ENCODE measurements at places on chromosomes 5 and 9.

GRCh38 chr9:131407717-131408195 lies 13.9 kb downstream of the PRRC2B start:
- no peak for DNase-seq

DNA sequence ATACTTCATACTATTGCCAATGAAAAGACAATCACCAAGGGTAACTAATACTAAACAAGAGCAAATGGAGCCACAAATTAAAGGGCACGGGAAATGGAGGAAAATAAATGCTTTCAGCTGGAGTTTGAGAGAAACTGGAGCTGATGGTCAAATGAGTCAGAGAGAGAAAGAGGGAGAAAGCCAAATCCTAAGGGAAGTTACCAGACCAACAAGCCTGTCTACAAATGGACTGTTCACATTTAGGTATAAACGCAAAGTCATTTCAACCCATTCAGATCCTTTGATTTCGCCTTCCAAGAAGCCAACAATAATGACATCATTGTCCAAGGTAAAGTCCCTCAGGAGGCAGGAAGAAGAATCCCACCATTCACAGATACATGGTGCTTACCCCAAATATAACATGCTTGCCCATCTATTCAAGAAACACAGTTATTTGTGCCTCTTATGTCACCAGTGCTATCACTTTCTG lies 351.8 kb downstream of the RAB3C start:
- no peak for DNase-seq

- no peak for DNase-seq
Observed at GRCh38 chr9:26801772-26802171, 90.8 kb downstream of the CAAP1 start.

DNA sequence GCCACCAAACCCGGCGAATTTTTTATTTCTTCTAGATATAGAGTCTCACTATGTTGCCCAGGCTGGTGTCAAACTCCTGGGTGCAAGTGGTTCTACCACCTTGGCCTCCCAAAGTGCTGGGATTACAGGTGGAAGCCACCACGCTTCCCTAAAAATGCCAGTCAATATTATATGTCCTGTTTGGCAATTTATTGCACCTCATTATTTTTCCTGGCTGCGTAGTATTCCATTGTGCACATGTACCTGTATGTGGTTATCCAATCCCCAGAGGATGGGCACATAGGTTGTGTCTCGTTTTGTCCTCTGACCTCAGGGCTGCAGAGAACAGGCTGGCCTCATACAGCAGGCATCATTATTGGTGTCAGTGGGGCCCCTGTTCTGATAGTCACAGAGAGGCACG lies 181.7 kb downstream of the C9orf50 start:
- no peak for DNase-seq

GRCh38 chr5:124865603-124866354 lies 119.3 kb upstream of the ZNF608 start:
- no peak for DNase-seq

GRCh38 chr5:134541736-134542376 lies 16.4 kb downstream of the JADE2 start:
- DNase-seq = no peak

- DNase-seq = no peak
Observed at GRCh38 chr5:67047160-67047559, 149.4 kb downstream of the CD180 start.

DNA sequence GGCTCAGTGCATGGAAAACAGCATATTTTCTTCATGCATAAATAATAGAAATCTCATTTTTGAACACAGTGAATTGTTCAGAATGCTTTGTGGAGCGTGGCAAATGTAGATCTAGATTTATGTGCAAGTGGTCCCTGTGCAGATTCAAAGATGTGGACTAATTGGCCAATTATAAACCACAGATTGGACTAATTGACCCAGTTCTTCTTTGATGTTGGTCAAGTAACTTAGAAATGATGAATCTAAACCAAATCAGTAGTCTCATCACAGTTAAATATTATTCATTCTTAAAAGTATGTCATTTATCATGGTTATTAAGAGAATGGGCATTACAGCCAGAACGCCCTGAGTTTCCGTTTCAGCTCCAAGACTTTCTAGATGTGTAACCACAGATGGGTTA lies 11.7 kb upstream of the PDE4D start:
- DNase-seq = no peak

DNA sequence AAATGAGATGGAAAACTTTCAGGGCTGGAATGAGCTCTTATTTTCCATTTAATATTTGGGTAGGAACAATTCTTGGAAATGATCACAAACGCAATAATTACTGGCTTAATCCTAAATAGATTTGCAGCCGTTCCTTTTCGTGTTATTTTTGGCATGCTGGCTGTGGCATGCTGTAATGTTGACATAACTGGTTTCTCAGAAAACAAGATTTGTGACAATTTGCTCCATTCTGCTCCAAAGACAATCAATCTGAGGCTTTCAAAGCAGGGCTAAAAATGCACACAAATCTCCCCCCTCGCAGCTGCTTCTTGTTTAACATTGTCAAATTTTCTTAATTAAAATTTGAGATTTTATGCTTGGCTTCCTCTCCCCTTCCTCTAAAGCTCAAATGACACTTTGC lies 151.2 kb downstream of the TTC39B start:
- no peak for DNase-seq

GRCh38 chr9:16192403-16193017 lies 639.7 kb downstream of the CCDC171 start:
- no peak for DNase-seq

- no peak for DNase-seq
Observed at GRCh38 chr5:175214152-175214551, 229.8 kb downstream of the DRD1 start.

GRCh38 chr9:137760426-137760825 lies 117.2 kb upstream of the CACNA1B start:
- no peak for DNase-seq

GRCh38 chr5:60705144-60705543 lies 5.2 kb upstream of the DEPDC1B start:
- DNase-seq = no peak

- no peak for DNase-seq
Observed at GRCh38 chr5:154770111-154770510, 14.9 kb downstream of the LARP1 start.
